Stimulated activated CD4-positive, alpha-beta T cell treated with anti-CD3 and anti-CD28 coated beads, Interleukin-15, amount 100 ng/mL, for 1 hour (primary cell): ENCODE measurements at places on chromosomes 5 and 9.

GRCh38 chr5:132380047-132380446 is 10.5 kb downstream of the SLC22A5 start:
- DNase-seq, result no peak

GRCh38 chr9:19441730-19442129 is 32.9 kb downstream of the ACER2 start:
- DNase-seq, result no peak

- no peak for DNase-seq
Measured at GRCh38 chr5:36590513-36591286, 15.7 kb upstream of the SLC1A3 start.

GRCh38 chr5:6814816-6815215 is 101.6 kb downstream of the TENT4A start:
- no peak for DNase-seq

DNA sequence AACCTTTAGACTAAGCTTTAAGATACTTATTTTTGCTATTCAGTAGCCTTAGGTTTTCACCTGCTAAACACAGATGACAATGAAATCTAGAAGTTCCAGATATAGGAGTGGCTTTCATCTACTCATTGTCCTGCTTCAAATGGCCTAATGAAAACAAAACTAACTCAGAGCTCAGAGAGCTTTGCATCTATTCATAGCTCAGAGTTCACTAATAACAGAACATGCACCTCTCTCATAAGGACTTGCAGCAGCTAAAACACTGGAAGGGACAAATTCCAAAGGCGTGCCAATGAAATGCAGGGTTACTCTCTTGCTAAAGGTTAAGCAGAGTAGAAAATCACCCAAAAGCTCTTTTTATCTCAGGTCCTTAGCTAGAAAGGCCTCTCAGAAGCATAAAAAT is 29.0 kb downstream of the SLC31A2 start:
- no peak for DNase-seq

GRCh38 chr5:178279026-178279722 is 46.6 kb upstream of the PHYKPL start:
- DNase-seq, result no peak

- DNase-seq, result no peak
Measured at GRCh38 chr5:107248066-107248695, 422.6 kb downstream of the EFNA5 start.

DNA sequence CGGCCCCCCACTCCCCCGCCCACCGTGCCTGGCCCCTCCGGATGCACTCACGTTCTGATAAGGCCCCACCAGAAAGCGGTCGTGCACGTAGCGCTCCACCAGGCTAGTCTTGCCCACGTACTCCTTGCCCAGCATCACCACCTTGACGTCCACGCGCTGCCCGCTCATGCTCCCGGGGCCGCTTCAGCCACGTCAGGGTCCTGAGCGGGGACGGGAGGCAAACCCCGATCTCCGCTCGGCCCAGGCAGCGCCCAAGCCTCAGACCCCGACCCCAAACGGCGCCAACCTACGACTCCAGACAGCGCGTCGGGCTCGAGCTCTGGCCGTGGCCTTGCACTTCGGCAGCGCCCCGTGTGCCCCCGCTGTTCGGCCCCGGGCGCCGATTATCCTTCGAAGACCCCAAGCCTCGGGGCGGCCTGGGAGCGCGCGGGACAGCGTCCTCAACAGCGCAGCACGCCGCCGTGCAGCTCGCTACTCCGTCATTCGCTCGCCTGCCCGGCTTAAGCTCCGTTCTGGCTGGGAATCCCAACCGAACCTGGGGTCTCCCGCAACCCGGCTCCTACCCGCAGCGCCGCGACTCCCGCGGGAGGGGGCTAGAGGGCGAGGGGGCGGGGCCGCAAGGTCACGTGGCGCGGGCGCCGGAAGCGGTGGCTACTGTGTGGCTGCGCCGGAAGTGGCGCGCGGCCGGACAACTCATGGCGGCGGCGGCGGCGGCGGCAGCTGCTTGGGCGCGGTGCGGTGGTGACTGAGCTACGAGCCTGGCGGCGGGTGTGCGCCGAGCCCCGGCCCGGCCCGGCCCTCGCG is at the start of the genes PRELID1 and RAB24:
PRELID1 (plus strand) TSS at position 679 of the 804 bp plus-strand sequence. CDS start 187 bp downstream, outside the sequence.
RAB24 (minus strand) TSS at position 599 of the 804 bp plus-strand sequence; CDS start at position 168, 431 bp downstream.
- peak; percentile 81 for DNase-seq
